ENCODE measurements at places on chromosomes 7 and 10. TPM values are rescaled to one million over a fixed set of nuclear protein-coding genes. Genes with fewer than 3 reads are reported as not detected.

- no peak overlapping the region for H3K27ac ChIP-seq
- no peaks in the 10 kb centered on the region for H3K4me1 ChIP-seq
- no peaks in the 10 kb centered on the region for H3K27me3 ChIP-seq
- no peaks in the 10 kb centered on the region for H3K36me3 ChIP-seq
- no peak for DNase-seq
Measured at GRCh38 chr7:213324-213993, 21.1 kb downstream of the FAM20C start.

GRCh38 chr7:23680414-23681405 is 711 bp downstream of the FAM221A start:
- H3K27me3 ChIP-seq = no peaks in the 10 kb centered on the region
- H3K36me3 ChIP-seq = no peaks in the 10 kb centered on the region
- H3K4me3 ChIP-seq = peak overlapping the region; percentile 94
- peak; percentile 43 for DNase-seq
- H3K27ac ChIP-seq = peak overlapping the region; percentile 18
- peaks cover 4% of the 10 kb centered on the region for H3K4me1 ChIP-seq

DNA sequence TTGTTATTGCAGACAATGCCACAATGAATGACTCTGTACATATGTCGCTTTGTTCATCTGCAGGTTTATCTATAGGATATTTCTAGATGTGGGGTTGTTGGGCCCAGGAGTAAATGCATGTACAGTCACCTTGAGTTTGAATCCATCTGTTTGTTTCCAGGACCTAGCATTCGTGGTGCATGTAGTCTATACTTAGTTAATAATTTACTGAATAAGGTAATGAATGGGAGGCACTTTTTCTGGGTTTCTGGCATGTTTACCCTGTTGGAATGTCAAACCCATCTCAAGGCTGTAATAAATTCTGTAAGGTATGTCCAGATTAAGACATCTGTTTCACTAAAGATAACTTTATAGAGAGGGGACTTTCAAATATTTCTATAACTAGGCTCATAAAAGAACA is 23.5 kb downstream of the HECTD2 start:
- DNase-seq = no peak
- no peaks in the 10 kb centered on the region for H3K27me3 ChIP-seq
- H3K4me3 ChIP-seq = no peak overlapping the region
- no peaks in the 10 kb centered on the region for H3K36me3 ChIP-seq
- H3K27ac ChIP-seq = no peak overlapping the region

GRCh38 chr7:39367451-39367850 is 198.8 kb upstream of the YAE1 start:
- no peak overlapping the region for H3K4me3 ChIP-seq
- H3K27me3 ChIP-seq = peaks cover 4% of the 10 kb centered on the region
- no peak for DNase-seq
- H3K4me1 ChIP-seq = no peaks in the 10 kb centered on the region
- no peak overlapping the region for H3K27ac ChIP-seq

DNA sequence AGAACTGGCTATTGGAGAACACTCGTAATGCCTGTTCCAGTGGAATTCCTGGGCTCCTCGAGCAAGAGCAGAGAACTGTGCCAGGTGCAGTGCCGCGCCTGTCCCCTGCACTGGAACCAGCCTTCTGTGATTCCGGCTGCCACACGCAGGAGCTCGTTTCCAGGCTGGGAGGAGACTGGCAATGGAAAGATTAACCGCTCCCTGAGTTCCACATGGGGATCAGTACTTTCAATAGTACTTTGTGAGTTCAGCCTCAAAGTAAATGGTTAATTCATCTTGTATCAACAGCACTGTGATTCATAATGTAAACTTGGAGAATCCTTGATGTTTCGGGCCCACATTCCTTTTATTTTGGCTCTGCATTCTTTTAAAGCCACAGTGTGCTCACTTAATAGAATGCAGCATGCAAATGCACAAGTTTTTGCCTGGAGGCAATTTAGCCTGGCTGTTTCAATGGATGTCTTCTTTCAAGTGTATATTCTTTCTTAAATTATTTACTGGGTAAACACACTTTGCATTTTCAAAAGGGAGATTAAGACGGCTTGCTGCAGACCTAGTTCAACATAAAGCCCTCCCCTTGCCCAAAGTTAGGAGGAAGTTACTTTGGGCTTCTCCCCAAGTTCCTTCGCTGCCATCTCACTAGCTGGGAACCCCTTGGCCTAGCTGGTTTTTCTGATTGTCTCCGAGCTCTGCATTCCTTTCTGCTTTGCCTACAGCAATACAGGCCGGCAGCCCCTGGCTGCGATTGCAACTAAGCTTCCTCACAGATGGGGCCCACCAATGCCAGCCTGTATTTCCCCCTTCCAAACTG is 138.1 kb upstream of the TCF7L2 start:
- H3K4me1 ChIP-seq = no peaks in the 10 kb centered on the region
- no peaks in the 10 kb centered on the region for H3K36me3 ChIP-seq
- H3K27ac ChIP-seq = no peak overlapping the region
- no peaks in the 10 kb centered on the region for H3K27me3 ChIP-seq
- DNase-seq = no peak

SFRP5 gene
- not detected for total RNA-seq

GRCh38 chr7:105985672-105986215 is 22.7 kb downstream of the CDHR3 start:
- no peak for DNase-seq
- H3K27ac ChIP-seq = no peak overlapping the region
- no peaks in the 10 kb centered on the region for H3K4me1 ChIP-seq
- no peak overlapping the region for H3K4me3 ChIP-seq
